ENCODE measurements at places on chromosomes 13 and 19. TPM values are rescaled to one million over a fixed set of nuclear protein-coding genes. Genes with fewer than 3 reads are reported as not detected.

GRCh38 chr13:41610404-41610803, 153.1 kb downstream of the RGCC start:
- H3K4me1 ChIP-seq, result peaks cover 40% of the 10 kb centered on the region
- H3K36me3 ChIP-seq, result no peaks in the 10 kb centered on the region
- no peaks in the 10 kb centered on the region for H3K27me3 ChIP-seq

- no peaks in the 10 kb centered on the region for H3K4me1 ChIP-seq
- no peak overlapping the region for H3K4me3 ChIP-seq
- peaks cover 17% of the 10 kb centered on the region for H3K36me3 ChIP-seq
- DNase-seq, result no peak
- no peak overlapping the region for H3K27ac ChIP-seq
These were observed 23.2 kb downstream of the CARS2 start for GRCh38 chr13:110682746-110683145.

DNA sequence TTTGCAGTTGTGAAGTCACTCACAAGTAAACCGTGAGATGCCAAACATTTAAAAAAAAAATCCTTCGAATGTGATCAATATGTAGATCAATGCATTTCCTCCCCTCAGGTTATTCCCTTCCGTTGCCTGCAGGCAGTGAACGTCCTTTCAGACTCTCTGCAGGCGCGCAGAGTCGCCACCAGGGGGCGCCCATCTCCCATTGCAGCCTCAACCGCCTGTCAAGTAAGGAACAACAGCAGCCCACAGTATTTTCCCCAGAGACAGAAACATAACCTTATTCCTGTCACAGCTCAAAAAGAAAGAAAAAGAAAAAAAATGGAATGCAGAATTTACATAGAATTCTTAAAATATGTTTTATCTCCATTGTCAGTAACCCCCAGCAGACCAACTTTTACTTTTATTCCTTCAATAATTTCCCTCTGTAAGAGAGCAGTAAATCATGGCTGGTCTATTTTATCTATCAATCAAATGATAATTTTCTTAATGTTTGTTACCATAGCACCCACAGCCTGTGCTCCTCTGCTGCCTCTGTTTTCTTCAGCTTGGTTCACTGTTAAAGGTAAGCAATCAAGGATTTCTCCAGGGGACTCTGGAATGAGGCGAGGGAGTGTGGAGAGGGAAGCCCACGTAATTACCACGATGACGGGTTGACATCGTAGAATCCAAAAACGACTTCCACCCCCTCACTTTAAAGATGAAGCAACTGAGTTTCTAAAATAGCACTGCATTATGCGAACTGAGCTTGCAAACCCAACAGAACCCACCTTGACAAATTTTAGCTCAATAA, 637.6 kb upstream of the ARGLU1 start:
- peak; percentile 60 for DNase-seq
- no peaks in the 10 kb centered on the region for H3K27me3 ChIP-seq
- H3K4me1 ChIP-seq, result peaks cover 11% of the 10 kb centered on the region
- H3K4me3 ChIP-seq, result no peak overlapping the region
- no peaks in the 10 kb centered on the region for H3K36me3 ChIP-seq

DNA sequence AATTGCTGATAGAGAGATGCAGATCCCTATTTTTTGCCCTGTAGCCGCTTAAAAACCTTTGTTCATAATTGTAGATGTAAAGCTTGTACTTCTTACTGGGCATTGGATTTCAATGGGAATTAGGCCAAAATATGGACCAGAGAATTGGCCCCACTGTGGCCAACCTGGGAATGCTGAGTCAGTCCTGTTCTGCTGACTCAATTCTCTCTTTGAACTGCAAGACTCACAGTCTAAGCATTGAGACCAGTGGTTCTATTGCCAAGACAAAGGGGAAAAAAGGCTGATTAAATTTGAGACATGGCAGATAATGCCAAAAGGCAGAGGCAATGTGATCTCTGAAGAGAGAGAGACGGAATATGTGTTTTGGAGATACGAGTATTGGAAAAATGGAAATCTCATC, 72.5 kb upstream of the UBL3 start:
- DNase-seq, result peak; percentile 72
- H3K4me1 ChIP-seq, result peaks cover 83% of the 10 kb centered on the region
- no peaks in the 10 kb centered on the region for H3K27me3 ChIP-seq
- peak overlapping the region; percentile 92 for H3K27ac ChIP-seq
- no peaks in the 10 kb centered on the region for H3K36me3 ChIP-seq

- H3K36me3 ChIP-seq, result peaks cover 3% of the 10 kb centered on the region
- H3K27me3 ChIP-seq, result no peaks in the 10 kb centered on the region
- H3K4me1 ChIP-seq, result peaks cover 22% of the 10 kb centered on the region
- no peak overlapping the region for H3K4me3 ChIP-seq
These were observed 6.4 kb downstream of the MYO9B start for GRCh38 chr19:17081672-17082630.

DNA sequence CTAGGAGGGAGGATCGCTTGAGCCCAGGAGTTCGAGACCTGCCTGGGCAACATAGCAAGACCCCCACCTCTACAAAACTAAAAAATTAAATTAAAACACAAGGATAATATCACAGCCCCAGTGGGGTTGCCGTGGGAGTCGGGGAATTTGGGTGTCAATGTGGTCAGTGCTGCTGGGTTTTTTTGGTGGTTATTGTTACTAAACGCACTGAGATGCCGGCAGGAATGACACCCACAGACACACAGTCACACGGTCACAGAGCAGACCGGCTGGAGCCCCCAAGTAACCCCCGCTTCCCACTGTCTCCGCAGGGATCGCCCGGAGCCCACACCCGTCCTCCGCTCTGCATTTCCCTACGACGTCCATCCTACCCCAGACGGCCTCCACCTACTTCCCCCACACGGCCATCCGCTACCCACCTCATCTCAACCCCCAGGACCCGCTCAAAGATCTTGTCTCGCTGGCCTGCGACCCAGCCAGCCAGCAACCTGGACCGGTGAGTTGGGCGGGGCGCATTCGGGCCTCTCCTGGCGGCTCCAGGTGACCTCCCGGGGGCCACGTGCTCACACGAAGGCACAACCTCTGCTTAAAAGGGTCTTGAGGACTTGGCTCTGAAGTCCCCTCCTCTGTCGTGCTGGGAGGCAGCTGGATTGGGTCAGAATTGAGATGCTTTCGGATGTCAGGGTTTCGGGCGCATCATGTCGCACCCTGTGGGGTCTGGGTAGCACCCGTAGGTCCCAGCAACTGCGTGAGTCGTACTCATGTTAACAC, 28.0 kb downstream of the SMIM24 start:
- H3K27me3 ChIP-seq, result no peaks in the 10 kb centered on the region
- peak overlapping the region; percentile 89 for H3K27ac ChIP-seq
- H3K36me3 ChIP-seq, result peaks cover 5% of the 10 kb centered on the region
- no peak for DNase-seq
- H3K4me1 ChIP-seq, result peaks cover 9% of the 10 kb centered on the region

The CTU1 gene
- total RNA-seq, result 40.8 TPM

The LILRB1 gene
- not detected for total RNA-seq
